ENCODE measurements at places on chromosomes 3 and 15. TPM values are rescaled to one million over a fixed set of nuclear protein-coding genes. Genes with fewer than 3 reads are reported as not detected.

DNA sequence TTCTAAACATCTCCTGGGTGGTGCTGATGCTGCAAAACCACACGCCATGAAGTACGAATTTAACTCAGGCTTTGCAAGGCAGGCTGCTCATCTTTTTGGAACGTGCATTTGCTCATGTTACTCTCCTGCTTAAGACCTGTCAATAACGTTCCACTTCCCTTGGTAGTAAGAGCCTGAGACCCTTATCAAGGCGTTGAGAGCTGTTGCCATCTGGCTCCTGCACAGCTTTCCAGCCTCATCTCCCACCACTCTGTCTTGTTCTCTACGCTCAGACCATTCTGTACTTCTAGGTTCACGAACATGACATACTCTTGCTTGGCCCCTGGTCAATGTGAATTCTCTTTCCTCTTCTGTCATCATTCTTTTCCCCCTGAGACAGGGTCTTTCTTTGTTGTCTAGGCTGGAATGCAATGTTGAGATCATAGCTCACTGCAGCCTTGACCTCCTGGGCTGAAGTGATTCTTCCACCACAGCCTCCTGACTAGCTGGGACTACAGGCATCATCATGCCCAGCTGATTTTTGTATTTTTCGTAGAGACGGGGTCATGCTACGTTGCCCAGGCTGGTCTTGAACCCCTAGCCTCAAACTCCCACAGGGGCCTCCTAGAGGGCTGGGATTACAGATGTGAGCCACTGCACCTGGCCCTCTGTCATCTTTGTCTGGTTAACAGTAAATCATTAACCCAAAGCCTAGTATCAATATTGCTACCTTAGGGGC lies 202.8 kb downstream of the CADPS start:
- H3K27ac ChIP-seq = no peak overlapping the region
- no peaks in the 10 kb centered on the region for H3K36me3 ChIP-seq
- H3K4me1 ChIP-seq = peaks cover 10% of the 10 kb centered on the region
- no peak overlapping the region for H3K4me3 ChIP-seq
- H3K27me3 ChIP-seq = no peaks in the 10 kb centered on the region

- H3K27ac ChIP-seq = peak overlapping the region; percentile 98
- H3K27me3 ChIP-seq = no peaks in the 10 kb centered on the region
- H3K4me3 ChIP-seq = peak overlapping the region; percentile 95
- H3K4me1 ChIP-seq = peaks cover 24% of the 10 kb centered on the region
- peaks cover 18% of the 10 kb centered on the region for H3K36me3 ChIP-seq
Measured at GRCh38 chr15:75902129-75902557, 1.5 kb upstream of the FBXO22 start.

GRCh38 chr3:66577426-66578203 lies 76.8 kb upstream of the LRIG1 start:
- no peak for DNase-seq
- no peaks in the 10 kb centered on the region for H3K36me3 ChIP-seq
- no peak overlapping the region for H3K27ac ChIP-seq

- peak overlapping the region; percentile 28 for H3K27ac ChIP-seq
- H3K36me3 ChIP-seq = peaks cover 10% of the 10 kb centered on the region
- no peaks in the 10 kb centered on the region for H3K27me3 ChIP-seq
- H3K4me1 ChIP-seq = peaks cover 19% of the 10 kb centered on the region
- no peak overlapping the region for H3K4me3 ChIP-seq
Measured at GRCh38 chr15:57285386-57285785, 90.9 kb upstream of the CGNL1 start.

DNA sequence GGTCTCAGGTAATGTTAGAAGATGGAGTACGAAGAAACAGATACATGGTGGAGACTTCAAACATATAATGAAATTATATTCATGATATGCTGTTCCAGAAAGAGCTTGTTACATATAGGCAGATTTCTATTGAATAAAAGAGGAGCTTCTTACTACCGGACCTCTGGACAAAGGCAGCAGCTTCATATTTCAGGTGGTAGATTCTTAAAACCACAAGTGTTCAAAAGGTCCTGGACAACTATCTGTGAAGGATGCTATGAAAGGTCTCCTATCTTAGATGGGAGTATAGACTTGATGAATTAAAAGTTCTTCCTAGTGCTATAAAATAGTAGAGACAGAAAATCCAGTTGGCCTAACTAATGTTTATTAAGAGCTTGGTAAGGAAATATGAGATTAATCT lies 43.2 kb downstream of the MYLK start:
- H3K36me3 ChIP-seq = no peaks in the 10 kb centered on the region
- no peak for DNase-seq
- H3K27ac ChIP-seq = no peak overlapping the region
- no peak overlapping the region for H3K4me3 ChIP-seq

DNA sequence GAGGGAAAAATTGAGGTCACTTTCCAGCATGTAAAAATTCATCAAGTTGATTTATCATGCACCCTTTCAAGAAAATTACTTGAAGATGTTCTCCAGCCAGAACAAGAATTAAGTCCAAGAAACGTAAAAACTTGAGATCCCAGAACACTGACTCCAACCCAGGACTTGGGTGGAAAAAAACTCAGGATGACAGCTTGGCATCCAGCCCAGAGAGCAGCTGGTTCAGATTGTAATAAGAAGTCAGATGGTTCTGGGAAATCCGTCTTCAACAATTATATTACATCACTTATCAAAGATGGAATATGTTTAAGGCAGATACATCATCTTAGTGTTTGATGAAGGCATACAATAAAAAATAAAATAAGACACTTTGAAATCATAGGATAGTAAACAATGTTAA lies 23.0 kb upstream of the DNAJC13 start:
- no peak for DNase-seq
- H3K4me1 ChIP-seq = no peaks in the 10 kb centered on the region
- H3K36me3 ChIP-seq = no peaks in the 10 kb centered on the region
- H3K27me3 ChIP-seq = no peaks in the 10 kb centered on the region
- no peak overlapping the region for H3K4me3 ChIP-seq

GRCh38 chr15:84611631-84612030 lies 10.8 kb downstream of the ZSCAN2 start:
- peak overlapping the region; percentile 74 for H3K27ac ChIP-seq
- H3K4me3 ChIP-seq = no peak overlapping the region
- H3K4me1 ChIP-seq = peaks cover 61% of the 10 kb centered on the region
- DNase-seq = no peak
- peaks cover 28% of the 10 kb centered on the region for H3K36me3 ChIP-seq

DNA sequence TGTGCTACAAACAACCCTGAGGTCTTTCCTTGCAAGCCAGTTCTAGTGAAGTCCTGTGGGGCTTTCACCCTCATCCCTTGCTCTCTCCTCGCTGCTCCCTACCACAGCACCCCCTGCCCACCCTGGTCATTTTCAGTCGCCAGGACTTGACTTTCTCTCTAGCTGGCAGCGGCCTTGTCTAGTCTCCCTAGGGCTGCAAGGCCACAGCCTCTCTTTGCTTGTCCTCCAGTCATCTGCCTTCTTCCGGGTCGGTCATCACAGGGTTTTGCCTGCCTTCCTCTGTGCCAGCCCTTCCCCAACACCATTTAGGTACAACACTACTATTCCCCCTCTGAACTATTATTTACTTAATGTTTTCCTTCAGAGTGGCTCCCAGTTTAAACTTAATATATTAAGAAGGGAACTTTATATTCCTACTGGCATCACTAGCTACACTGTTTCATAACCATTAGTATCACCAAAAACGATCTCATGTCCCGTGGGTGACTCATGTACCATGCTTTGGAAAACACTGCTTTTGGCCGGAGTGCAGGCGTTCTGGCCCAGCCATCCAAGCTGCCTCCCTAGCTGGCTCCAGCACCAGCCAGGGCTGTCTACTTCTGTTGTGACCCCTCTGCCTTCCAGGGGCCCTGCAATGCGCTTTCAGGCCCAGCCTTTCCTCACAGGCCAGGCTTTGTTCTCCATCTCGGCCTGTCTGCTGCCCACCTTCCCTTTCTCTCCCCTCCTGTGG lies 21.4 kb downstream of the FAH start:
- H3K4me1 ChIP-seq = no peaks in the 10 kb centered on the region
- H3K4me3 ChIP-seq = no peak overlapping the region
- no peaks in the 10 kb centered on the region for H3K36me3 ChIP-seq
- H3K27ac ChIP-seq = no peak overlapping the region
- no peaks in the 10 kb centered on the region for H3K27me3 ChIP-seq

DNA sequence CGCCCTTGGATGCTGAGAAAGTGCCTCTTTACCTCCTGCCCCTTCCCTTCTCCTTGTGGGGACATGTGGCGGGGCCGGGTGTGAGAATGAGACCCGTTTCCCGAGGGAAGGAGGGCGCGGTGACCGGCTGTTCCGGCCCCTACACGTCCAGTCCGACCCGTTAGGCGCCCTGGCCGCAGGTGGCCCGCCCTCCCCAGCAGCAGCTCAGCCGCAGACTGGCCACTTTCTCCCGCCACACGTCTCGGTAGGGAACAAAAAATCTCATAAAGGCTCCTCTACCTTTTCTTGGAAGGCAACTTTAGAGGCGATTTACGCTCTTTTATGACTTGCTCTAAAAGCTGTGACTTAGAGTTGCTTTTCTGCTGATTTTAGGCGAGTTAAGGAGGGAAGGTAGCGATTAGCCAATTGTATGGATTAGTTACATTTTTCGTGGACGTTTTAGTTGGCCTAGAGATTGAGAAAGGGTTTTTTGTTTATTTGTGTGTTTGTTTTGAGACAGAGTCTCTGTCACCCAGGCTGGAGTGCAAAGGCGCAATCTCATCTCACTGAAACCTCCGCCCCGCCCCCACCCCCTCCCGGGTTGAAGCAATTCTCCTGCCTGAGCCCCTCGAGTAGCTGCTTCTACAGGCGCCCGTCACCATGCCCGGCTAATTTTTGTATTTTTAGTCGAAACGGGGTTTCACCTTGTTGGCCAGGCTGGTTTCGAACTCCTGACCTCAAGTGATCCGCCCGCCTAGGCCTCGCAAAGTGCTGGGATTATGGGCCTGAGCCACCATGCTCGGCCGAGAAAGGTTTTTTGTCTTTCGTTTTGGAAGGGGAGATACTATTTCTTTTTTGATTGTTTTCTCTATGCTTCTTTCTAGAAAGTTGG lies 8.3 kb upstream of the PGPEP1L start:
- peak overlapping the region; percentile 83 for H3K4me3 ChIP-seq
- no peak overlapping the region for H3K27ac ChIP-seq
- H3K36me3 ChIP-seq = no peaks in the 10 kb centered on the region
- peak; percentile 57 for DNase-seq

GRCh38 chr3:31710123-31710803 lies 177.5 kb downstream of the STT3B start:
- no peak overlapping the region for H3K27ac ChIP-seq
- no peaks in the 10 kb centered on the region for H3K27me3 ChIP-seq
- 0 out of 2 replicates have a peak, but pooled peaks cover under 1% of the 10 kb centered on the region for H3K4me1 ChIP-seq
- DNase-seq = no peak
- no peaks in the 10 kb centered on the region for H3K36me3 ChIP-seq

GRCh38 chr3:138785951-138786350 lies 48.8 kb downstream of the PIK3CB start:
- H3K4me3 ChIP-seq = no peak overlapping the region
- no peaks in the 10 kb centered on the region for H3K36me3 ChIP-seq
- H3K4me1 ChIP-seq = 0 out of 2 replicates have a peak, but pooled peaks cover 4% of the 10 kb centered on the region
- H3K27ac ChIP-seq = no peak overlapping the region

- no peaks in the 10 kb centered on the region for H3K27me3 ChIP-seq
- DNase-seq = no peak
- H3K4me1 ChIP-seq = 0 out of 2 replicates have a peak, but pooled peaks cover 8% of the 10 kb centered on the region
- no peak overlapping the region for H3K4me3 ChIP-seq
- H3K27ac ChIP-seq = no peak overlapping the region
Measured at GRCh38 chr3:21672303-21672702, 78.7 kb downstream of the ZNF385D start.

GRCh38 chr3:5811016-5811415 lies 623.5 kb downstream of the EDEM1 start:
- H3K4me3 ChIP-seq = no peak overlapping the region
- no peak overlapping the region for H3K27ac ChIP-seq
- no peak for DNase-seq
- no peaks in the 10 kb centered on the region for H3K4me1 ChIP-seq

GRCh38 chr3:20975188-20975651 lies 775.8 kb downstream of the ZNF385D start:
- no peak overlapping the region for H3K27ac ChIP-seq
- H3K36me3 ChIP-seq = no peaks in the 10 kb centered on the region
- DNase-seq = no peak

DNA sequence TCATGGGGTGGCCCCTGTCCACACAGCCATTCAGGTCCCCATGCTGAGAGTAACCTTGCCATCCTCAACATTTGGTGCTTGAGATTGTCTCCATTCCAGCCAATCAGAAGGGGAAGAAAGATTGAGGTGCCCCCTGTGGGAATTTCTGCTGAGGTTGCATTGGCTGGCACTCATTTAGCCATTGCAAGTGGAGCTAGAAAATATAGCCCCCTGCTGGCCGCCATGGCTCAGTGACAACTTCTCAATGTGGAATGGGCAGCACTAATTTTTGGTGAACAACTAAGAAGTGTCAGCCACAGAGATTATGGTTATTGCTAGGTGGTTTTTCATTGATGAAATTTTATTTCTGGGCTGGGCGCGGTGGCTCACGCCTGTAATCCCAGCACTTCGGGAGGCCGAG lies 22.0 kb downstream of the COL6A6 start:
- H3K27me3 ChIP-seq = no peaks in the 10 kb centered on the region
- H3K4me3 ChIP-seq = no peak overlapping the region
- H3K27ac ChIP-seq = no peak overlapping the region

RHOA gene
- total RNA-seq = 421 TPM

PPARG gene
- total RNA-seq = not detected

CLDN16 gene
- not detected for total RNA-seq

IL17RB gene
- total RNA-seq = 5.7 TPM

TRPM1 gene
- total RNA-seq = not detected

SEMA3F gene
- 32.6 TPM for total RNA-seq

KIF15 gene
- total RNA-seq = 26.2 TPM

TEX55 gene
- 0.27 TPM for total RNA-seq

SIDT1 gene
- total RNA-seq = 0.10 TPM

TTC23 gene
- 25.2 TPM for total RNA-seq

OSBPL10 gene
- total RNA-seq = 204 TPM

All from GM23338 (cell line).